ENCODE measurements at places on chromosomes 13 and 19. TPM values are rescaled to one million over a fixed set of nuclear protein-coding genes. Genes with fewer than 3 reads are reported as not detected.

DNA sequence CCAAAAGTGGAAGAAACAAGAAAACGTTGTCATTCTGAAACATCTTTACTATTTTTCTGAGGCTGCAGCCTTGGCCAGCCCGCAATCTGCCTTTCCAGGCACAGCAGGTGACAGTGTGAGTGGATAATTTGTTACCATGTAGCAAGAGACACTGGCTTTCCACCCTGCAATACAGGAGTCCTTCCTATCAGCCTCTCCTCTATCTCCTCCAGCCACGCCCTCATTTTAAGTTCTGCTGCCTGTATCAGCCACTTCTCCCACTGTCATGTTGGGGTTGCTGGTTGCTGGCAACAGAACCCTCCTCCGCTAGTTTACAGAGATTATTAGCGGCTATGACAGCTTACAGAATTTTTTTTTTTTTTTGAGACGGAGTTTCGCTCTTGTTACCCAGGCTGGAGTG lies 7.7 kb upstream of the LGALS7 start:
- DNase-seq = peak; percentile 76

- peak; percentile 52 for DNase-seq
Observed at GRCh38 chr19:28495046-28495445, 717.9 kb downstream of the UQCRFS1 start.

DNA sequence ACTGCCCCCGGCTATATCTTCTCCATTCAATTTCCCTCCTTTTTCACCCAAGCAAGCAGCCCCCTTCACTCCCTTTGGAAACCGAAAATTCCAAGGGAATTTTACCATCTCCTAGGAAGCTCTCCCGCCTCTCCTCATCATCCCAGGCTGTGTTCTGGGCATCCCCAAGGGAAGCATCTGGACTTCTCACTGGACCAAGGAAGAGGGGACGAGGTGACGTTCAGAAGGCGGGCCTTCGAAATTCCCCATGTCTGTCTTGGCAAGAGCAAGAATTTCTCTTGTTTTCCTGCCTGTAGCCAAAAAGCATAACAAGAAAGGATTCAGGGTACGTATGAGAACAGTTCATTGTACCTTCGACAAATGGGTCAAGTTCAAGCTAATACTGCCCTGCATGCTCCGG lies 6.1 kb downstream of the TPRX2 start:
- no peak for DNase-seq

GRCh38 chr13:28128030-28128429 lies 10.3 kb upstream of the PAN3 start:
- DNase-seq = no peak

GRCh38 chr19:50728084-50728737 lies 5.0 kb downstream of the CLEC11A start:
- DNase-seq = peak; percentile 99

GRCh38 chr19:13840305-13841085 lies 36.4 kb upstream of the NANOS3 start:
- DNase-seq = no peak

DNA sequence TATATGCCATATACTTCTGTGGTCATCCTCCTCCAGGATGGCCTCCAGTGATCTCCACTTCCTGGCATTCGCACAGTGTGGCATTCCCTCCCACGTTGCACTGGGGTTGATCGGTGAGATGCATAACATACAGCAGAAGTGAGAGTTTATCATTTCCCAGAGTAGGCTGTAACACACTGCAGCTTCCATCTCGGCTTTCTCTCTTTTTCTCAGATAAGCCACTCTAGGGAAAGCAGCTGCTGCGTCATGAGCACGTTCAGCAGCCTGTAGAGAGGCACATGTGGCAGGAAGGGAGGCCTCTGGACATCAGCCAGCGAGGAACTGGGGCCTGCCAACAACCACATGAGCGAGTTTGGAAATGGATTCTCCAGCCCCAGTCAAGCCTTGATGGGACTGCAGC lies 807.1 kb downstream of the DIAPH3 start:
- DNase-seq = peak; percentile 18

DNA sequence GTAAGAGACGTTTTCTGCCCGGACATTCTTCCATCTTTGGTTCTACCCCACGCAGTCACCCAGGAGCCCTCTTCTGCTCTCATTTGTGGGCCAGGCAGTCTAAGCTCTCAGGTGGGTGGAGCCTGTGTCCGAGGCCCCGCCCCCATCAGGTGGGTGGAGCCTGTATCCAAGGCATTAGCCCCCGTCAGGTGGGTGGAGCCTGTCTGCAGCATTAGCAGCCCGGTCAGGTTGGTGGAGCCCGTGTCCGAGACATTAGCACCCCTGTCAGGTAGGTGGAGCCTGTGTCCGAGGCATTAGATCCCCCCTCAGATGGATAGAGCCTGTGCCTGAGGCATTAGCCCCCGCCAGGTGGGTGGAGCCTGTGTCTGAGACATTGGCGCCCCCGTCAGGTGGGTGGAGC lies 45.5 kb upstream of the C13orf46 start:
- peak; percentile 76 for DNase-seq

DNA sequence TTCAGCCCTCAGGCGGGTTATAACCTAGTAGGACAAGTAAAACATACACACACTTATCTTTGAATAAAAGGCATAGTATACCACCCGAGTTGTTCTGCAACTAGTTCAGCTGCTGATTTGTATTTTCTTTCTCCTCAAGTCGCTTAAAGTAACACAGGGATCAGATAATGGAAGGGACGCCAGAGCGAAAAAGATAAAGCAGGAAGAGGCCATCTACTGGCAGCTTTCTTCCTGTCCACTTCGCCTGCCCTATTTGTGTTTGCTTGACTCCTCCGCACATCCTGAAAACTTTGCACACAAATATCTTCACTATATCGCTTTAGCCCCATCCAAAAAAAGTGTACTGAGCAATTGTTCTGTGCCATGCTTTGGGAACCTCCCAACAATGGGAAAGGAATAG lies 238.0 kb upstream of the SOX21 start:
- DNase-seq = no peak

DNA sequence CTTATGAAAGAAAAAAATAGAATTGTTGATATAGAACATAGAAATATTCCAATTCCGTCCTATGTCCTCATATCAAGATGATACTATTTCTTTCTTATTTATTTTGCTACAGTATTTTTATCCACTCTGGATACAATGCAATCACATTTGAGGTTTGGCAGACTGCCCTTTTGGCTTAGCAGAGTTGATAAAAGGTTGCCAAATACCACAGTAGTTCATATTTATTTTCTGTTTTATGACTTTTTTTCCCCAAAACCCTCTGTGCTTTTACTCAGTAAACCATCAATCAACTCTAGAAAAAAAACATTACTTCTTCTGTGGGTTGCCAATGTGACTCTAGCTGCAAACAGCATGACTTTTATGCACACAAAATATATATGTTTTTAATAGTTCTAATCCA lies 424.5 kb downstream of the PCDH9 start:
- DNase-seq = no peak

GRCh38 chr13:73001971-73002370 lies 56.8 kb upstream of the KLF5 start:
- DNase-seq = no peak

GRCh38 chr13:80824229-80824628 lies 483.3 kb upstream of the SPRY2 start:
- DNase-seq = no peak

DNA sequence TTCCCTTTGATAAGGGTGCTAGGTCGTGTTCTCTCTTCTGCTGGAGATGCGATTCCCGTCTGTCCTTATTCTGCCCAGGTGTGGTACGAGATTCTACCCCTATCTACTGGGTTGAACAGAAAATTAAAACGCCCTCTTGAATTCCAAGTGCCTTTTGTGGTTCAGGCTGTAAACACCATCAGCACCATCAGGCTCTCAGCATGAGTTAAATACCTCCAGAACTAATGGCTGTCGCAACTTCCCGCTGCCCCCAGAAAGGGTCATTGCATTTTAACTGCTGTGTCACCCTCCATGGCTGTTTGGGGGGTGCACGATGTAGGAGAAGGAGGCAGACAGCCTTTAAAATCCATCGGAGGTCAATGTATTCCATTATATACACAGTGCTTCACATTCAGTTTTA lies 177.4 kb downstream of the OXGR1 start:
- DNase-seq = no peak

- DNase-seq = no peak
Observed at GRCh38 chr19:48887861-48888612, 10.5 kb downstream of the TULP2 start.

GRCh38 chr13:31485183-31485582 lies 254.1 kb upstream of the RXFP2 start:
- no peak for DNase-seq

GRCh38 chr13:113112893-113113845 lies 7.6 kb downstream of the F7 start:
- DNase-seq = no peak

GRCh38 chr13:56861476-56861875 lies 279.2 kb upstream of the PRR20A start:
- DNase-seq = no peak

DNA sequence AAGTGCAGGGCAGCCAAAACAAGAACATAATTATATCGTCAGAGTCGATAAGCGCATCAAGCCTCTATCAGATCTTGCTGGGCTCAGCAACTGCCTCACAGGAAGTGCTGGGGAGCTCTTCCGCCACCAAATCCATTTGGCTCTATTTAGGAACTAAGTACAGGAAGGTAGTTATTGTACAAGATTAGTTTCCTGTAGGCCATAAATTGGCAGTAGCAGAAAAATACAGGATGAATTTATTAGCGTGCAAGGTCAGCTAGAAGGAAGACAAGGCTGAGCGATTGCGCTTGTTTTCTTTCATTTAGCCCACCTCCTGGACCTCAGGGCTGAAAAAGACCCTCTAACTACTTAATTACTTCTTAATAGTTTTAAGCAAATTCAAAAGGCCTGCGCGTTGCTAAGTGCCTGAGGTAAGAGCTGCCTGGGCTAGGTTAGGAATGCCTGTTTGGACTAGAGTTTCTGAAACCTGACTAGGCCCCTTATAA lies 118.5 kb downstream of the IRS2 start:
- no peak for DNase-seq

- DNase-seq = no peak
Observed at GRCh38 chr19:58007285-58007684, 4.7 kb upstream of the ZNF606 start.

- no peak for DNase-seq
Observed at GRCh38 chr13:24271601-24272451, 37.6 kb upstream of the C1QTNF9 start.

Gene KLK1
- 11.7 TPM for total RNA-seq

Gene PLPP2
- 4.4 TPM for total RNA-seq

Gene VSTM1
- total RNA-seq = not detected

Gene ZNF544
- 37.5 TPM for total RNA-seq

Gene PRKCG
- total RNA-seq = 0.09 TPM

Gene SULT2B1
- total RNA-seq = 0.42 TPM

Gene GAPDHS
- not detected for total RNA-seq

Gene CEACAM5
- total RNA-seq = 1.7 TPM

Gene ZFP82
- total RNA-seq = 2.3 TPM

Gene NLRP5
- 0.04 TPM for total RNA-seq

Gene LCP1
- 163 TPM for total RNA-seq

Gene HDGFL2
- 39.7 TPM for total RNA-seq

Gene CFAP97D2
- total RNA-seq = not detected

Gene VSIG10L
- total RNA-seq = 7.7 TPM

Gene GRK1
- not detected for total RNA-seq

Gene ZNF432
- 4.5 TPM for total RNA-seq

Gene CACNG7
- total RNA-seq = not detected

Gene SAFB
- 151 TPM for total RNA-seq

Gene C3
- 10.6 TPM for total RNA-seq

All from K562 (cell line).